ENCODE measurements at places on chromosomes 4 and X.

DNA sequence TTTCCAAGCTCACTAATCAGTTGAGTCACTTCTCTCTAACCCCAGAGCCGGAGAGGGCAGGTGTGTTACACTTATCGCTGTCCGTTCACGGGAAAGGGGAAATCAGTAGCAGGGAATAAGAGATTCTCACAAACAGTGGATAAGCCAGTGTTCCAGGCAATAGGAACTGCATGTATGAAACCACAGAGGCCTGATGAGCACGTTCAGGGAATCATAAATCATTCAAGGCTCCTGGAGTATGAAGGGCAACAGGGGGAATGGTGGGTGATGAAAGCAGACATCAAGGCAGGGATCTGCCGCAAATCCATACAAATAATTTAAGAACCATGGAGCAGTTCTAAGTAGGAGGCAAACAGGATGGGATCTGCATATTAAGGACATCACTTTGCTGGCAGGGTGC is 59.1 kb upstream of the ADGRG2 start:
- DNase-seq: no peak

DNA sequence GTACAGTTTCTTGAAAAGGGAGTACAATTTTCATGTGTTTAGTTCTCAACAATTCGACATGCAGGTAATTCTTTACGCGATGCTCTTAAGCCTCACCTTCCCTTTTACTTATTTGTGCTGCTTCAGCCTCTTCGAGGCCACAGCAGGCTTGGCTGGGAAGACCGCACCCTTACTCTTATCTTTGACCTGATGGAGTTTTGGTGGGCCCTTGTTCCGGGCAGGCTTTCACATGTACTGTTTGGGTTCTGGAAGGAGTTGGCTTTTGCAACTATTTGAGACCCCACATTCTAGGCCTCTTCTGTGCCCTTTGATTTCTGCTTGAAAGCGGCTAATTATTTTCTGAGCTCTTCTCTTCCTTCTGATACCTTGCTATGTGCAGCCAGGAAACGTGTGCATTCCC is 60.2 kb downstream of the FAM193A start:
- no peak for DNase-seq

- peak; percentile 49 for DNase-seq
These were observed at the start of gene MBNL3 for GRCh38 chrX:132488819-132489577. Gene MBNL3 (minus strand): TSS chrX:132489038. CDS start chrX:132439611, 49,427 bp downstream.

DNA sequence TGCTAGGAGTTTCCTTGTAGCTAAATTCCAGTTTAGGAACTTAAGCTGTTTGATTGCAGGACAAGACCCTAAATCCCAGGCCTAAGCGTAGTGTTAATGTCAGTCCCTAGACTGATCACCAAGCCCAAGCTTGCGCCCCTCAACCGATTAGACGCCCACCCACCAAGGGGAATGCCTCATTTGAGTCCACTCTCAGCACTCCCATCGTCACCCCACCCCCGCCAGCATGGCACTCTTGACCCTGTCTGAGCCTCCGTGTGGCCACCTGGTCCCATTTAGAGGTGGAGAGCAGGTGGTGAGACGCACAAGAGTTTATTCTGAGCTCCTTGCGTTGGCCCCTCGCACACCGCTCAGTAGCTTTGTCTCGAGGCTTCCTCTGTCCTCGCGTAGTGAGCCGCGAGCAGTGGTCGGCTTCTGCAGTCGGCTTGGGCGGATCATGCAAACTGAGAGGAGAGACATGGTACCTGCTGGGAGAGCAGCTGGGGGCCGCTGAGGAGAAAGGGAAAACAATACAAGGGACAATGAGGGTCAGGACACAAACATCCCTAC is 48.5 kb upstream of the ZNF157 start:
- DNase-seq: no peak

GRCh38 chrX:22486296-22486695 is 213.6 kb downstream of the CBLL2 start:
- peak; percentile 1 for DNase-seq

DNA sequence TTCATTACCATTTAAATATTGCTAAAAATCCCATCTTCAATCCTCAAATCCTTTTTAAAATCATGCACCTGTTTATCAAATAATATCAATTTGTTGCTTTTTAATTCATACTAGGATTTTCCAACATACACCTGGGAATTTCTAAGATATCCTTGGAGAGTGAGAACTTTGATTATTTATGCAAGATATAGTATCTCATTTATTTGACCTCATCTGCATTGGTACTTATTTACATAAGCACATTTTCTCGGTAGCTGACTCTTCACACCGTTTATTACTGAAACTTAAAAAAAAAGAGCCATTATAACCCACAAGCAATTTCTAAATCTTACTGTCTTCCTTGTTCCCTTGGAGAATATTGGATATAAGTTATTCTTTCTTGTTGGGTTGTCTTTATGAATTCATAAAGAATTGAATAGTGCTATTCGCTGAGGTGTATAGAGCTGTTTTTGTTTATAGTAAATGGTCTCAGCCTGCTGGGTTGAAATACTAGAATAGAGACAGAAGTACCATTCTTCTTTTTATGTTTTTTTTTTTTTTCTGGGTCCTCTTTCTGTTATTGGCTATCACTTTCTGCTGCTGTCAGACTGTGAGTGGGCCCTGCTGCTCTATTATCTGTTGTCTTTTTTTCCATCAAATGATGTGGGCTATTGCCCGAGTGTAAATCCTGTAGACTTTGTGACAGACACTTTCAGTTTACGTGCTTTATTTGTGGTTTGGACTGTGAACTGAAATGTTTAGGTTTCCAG is 2.9 kb downstream of the UGT8 start:
- DNase-seq: no peak

GRCh38 chr4:145722561-145722960 is 42.6 kb downstream of the C4orf51 start:
- DNase-seq: no peak
